ENCODE measurements at places on chromosomes 16 and 17.

DNA sequence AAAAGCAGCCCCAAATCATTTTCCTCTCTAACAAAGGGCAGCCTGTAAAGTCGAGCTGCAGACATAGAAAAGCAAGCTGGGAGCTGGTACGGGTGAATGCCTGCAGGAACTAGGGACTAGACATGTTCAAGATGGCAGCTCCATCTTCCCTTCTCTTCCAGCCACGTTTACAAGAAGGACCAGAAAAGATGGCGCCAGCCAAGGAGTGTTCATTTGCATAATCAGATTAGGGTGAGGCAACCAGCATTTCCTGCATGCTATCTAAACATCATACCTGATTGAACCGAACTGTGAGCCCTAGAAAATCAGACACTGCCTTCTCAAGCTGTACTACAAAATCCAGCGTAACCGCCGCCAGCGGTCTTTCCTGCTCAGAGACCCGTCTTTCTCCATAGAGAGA, 896.8 kb downstream of the CDH11 start:
- no peak for DNase-seq

DNA sequence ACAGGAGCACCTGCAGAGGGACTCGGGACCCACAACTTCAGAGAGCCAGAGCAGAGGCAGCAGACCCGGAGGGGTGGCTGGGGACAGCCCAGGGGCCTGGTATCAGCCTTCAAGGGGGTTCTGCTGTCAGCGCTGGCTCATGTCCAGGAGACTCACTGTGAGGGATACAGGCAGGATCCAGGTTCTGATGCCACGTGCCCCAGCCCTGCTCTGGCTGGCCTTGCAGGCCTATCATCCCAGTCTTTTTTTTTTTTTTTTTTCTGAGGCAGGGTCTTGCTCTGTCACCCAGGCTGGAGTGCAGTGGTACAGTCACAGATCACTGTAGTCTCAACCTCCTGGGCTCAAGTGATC, 9.0 kb upstream of the MTSS2 start:
- no peak for DNase-seq

DNA sequence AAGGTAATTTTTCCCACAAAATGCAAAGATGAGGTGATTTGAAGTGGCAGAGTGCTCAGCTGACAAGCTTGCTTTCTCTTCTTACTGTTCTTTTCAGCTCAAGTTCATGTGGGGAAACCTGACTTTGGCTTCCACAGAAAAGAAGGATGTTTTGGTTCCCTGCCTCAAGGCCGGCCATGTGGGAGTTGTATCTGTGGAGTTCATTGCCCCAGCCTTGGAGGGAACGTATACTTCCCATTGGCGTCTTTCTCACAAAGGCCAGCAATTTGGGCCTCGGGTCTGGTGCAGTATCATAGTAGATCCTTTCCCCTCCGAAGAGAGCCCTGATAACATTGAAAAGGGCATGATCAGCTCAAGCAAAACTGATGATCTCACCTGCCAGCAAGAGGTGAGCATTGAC, 18.4 kb upstream of the TMEM106A start:
- DNase-seq = no peak

DNA sequence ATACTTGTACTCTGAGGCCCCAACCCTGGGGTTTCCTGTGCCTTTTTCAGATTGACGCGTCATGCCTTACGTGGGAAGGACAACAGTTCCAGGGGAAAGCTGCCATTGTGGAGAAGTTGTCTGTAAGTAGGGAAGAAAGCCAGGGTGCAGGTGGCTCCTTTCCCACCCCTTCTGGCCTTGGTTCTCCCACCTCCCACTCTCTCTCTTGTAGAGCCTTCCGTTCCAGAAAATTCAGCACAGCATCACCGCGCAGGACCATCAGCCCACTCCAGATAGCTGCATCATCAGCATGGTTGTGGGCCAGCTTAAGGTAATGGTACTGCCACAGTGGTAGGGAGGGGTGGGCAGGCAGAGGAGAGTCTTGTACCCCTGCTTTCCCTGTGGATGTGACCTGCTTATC, 4.6 kb upstream of the EDC4 start:
- no peak for DNase-seq

- DNase-seq = no peak
Measured at GRCh38 chr17:31095236-31096105, 694 bp downstream of the NF1 start.

Measured in NCI-H1048 (cell line).